ENCODE measurements at places on chromosomes 12 and 14.

GRCh38 chr14:61542848-61543790, 152.2 kb upstream of the HIF1A start:
- H3K27ac ChIP-seq, result no peak overlapping the region
- peak; percentile 62 for DNase-seq
- H3K4me3 ChIP-seq, result no peak overlapping the region
- H3K4me1 ChIP-seq, result peaks cover 2% of the 10 kb centered on the region
- no peaks in the 10 kb centered on the region for H3K36me3 ChIP-seq

DNA sequence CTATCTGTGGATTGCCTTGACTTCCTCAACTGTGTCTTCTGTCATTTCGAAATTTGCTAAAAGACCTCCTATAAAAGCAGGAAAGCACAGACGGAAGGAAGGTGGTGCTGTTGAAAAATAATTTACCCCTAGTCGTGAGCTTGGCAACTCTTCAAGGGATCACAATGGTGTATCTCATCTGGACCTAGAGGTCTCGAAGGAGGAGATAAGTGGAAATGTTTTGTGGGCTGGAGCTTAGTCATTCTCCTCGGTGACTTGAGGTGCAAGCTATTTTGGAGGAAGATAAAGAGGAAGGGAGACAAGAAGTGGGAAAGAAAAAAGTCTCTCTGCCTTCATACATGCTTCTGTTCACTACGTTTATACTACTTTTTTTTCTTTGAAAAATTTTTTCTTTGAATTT, 89.9 kb downstream of the FLRT2 start:
- no peaks in the 10 kb centered on the region for H3K4me1 ChIP-seq
- DNase-seq, result no peak
- no peak overlapping the region for H3K4me3 ChIP-seq
- H3K36me3 ChIP-seq, result peaks cover 38% of the 10 kb centered on the region

DNA sequence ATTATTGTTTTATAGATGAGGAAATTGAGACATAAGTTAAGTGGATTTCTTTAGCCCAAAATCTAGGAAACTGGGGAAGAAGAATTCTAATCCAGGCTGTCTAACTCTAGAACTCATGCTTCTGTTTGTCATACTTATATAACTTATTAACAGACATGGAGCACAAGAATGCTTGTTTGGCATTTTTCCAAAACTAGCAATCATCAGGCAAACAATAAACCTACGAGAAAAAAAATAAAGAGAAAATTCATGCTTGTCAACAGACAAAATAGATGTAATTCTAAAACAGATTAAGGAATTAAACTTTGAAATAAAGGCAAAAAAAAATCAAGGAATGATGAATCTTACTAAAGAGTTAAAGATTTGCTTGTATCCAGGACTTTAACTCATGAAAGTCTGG, 103.1 kb downstream of the METTL25 start:
- no peak overlapping the region for H3K27ac ChIP-seq
- no peaks in the 10 kb centered on the region for H3K36me3 ChIP-seq
- peak; percentile 67 for DNase-seq
- H3K4me3 ChIP-seq, result no peak overlapping the region

GRCh38 chr14:83257466-83258439, 1724.1 kb upstream of the SEL1L start:
- H3K4me1 ChIP-seq, result no peaks in the 10 kb centered on the region
- no peak overlapping the region for H3K27ac ChIP-seq
- no peaks in the 10 kb centered on the region for H3K36me3 ChIP-seq
- no peak overlapping the region for H3K4me3 ChIP-seq
- no peaks in the 10 kb centered on the region for H3K27me3 ChIP-seq

DNA sequence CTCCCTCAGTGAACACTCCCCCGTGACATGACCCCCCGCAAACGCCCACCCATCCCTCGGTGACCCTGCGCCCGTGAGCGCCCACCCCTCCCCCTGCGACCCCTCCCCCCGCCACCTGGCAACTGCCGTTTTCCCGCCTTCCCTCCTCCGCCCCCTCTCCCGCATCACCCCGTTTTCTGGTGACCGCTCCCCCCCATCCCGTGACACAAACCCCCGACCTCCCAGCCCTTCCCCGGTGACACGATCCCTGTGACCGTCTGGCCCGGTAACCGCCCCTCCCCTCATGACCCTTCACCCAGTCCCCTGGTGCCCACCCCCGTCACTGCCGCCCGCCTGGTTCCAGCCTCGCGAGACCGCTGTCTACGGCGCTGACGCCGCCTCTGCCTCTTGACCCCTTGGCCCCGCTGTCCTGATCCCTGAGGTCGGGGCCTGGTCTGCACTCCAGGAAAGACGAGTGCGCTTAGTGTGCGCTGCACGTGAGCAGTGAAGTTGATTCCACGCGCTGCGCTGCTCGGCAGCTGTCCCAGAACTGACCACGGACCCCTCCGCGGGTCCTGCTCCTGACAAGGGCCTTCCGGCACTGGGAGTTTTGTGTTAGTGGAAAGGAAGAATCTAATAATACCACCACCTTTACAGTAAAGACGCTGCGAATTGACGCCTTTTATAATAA, 59.4 kb downstream of the DDX51 start:
- peak overlapping the region; percentile 81 for H3K27ac ChIP-seq
- peaks cover 2% of the 10 kb centered on the region for H3K36me3 ChIP-seq
- H3K4me1 ChIP-seq, result peaks cover 12% of the 10 kb centered on the region

DNA sequence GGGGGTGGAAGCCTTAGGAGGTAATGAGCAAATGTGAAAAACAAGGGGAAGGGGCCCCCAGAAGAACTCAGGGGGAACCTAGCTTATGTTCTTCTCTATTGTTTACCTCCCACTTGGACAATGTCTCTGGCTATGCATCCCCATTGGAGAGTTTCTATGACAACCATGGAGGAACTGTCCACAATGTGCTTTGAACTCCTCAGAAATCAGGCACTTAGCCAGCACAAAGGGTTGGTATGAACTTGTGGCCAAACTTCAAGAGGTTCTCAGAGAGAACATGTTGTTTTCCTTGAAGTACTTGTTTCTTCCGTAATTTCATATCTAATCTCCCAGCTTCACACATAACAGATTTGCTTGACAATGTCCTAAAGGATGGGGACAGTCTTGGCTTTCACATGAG, 202.8 kb upstream of the PELI2 start:
- no peak overlapping the region for H3K27ac ChIP-seq
- H3K27me3 ChIP-seq, result peaks cover 2% of the 10 kb centered on the region
- H3K4me3 ChIP-seq, result no peak overlapping the region
- peaks cover 11% of the 10 kb centered on the region for H3K4me1 ChIP-seq
- no peaks in the 10 kb centered on the region for H3K36me3 ChIP-seq

- H3K4me1 ChIP-seq, result no peaks in the 10 kb centered on the region
- no peaks in the 10 kb centered on the region for H3K36me3 ChIP-seq
- H3K27me3 ChIP-seq, result no peaks in the 10 kb centered on the region
- no peak for DNase-seq
- no peak overlapping the region for H3K4me3 ChIP-seq
- H3K27ac ChIP-seq, result no peak overlapping the region
Measured at GRCh38 chr12:2177751-2178150, 125.0 kb downstream of the CACNA1C start.
